ENCODE measurements at places on chromosomes 2 and 18.

DNA sequence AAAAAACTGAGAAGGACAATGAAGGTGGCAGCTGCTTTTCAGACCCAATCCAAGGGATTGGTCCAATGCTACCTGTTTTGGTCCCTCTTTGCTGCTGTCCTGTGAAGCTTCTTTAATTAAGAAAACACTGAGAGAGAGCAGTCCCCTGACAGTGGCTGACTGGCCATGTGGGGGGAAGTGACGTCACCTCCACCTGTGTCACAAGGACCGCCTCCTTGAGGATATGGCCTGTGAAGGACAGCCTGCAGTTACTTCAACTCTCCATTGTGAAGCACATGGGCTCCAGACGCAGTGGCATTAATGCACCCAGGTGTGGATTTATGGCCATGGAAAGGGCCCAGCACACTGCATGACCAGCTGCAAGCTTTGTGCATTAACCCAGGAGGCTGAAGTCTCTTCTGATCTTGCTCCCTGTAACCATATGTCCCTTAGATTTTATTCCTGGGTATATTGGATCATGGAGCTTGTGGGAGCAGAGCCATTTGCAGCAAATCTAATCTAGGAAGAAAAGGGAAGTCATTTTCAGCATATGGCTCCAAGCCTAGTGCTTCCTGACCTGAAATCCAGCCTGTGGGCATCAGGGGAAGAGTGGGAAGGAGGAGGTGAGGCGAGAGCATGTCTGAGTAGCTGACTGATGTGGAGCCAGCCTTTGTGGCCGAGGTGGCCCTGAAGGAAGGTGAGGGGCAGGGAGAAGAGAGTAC lies 32.2 kb downstream of the KIF5C start:
- no peak for DNase-seq

GRCh38 chr2:26850000-26850431 lies 2.1 kb downstream of the DPYSL5 start:
- no peak for DNase-seq

GRCh38 chr2:3480352-3481010 lies 38.9 kb downstream of the ADI1 start:
- DNase-seq = no peak

- DNase-seq = no peak
Observed at GRCh38 chr2:12965540-12966269, 249.0 kb downstream of the TRIB2 start.

GRCh38 chr18:57965246-57965645 lies 78.8 kb upstream of the NEDD4L start:
- no peak for DNase-seq

DNA sequence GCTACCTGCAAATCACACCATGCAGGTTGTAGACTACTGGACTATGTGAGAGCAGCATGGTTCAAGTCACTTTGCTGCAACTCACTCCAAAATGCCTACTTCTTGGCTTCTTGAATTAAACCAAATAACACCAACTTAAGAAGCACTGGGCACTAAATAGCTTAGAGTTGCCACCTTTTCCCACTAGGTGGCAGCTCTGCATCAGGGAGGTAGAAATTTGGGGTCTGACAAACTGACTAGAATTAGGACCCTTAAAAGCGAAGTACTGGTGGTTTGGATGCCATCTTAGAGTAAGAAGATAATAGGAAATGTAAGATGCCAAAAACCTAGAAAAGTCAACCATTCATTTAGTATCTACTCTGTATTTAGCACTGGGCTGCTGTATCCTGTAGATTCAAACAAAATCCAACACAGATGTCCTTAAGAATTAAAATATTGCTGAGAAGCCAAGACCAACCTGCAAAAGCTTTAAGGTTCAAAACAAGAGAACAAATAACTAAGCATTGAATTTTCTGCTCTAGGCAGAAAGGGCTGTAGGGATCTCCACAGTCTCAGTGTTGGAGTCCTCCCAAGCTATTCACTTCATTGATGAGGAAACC lies 65.5 kb downstream of the CCBE1 start:
- no peak for DNase-seq

- DNase-seq = no peak
Observed at GRCh38 chr18:23563377-23564043, 22.8 kb downstream of the NPC1 start.

DNA sequence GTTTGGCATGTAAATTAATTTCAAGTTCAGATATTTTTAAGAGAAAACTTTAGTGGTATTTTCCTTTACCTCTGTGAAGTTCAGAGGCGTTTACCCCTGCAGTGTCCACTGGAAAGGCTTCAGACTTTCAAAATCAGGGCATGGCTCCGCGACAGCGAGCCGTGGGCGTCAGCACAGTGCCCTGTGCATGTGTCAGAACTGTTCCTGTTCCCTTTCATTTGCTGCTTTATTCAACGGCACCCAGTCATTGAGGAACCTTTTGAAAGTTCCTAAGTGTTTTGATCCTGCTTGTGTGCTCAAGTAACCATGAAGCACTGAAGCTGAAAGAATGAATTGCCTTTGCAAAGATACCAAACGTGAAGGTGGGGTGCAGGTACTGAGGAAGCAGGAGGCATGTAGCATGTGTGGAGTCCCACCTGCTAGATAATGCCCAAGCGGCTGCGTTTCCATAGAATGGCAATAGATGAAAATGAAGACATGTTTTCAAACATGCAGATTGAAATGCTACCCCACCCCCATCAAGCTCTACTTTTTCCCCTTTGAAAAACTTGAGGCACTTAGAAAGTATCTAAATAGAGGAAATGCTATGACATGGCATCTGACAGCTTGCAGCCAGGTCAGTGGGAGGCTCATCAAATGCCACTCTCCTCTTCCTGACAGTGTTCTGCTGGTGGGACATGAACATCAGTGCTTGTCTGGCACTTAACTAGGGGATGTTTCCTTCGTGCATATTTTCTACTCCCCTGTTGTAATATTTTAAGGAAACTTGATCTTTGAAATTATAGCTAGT lies 148.6 kb downstream of the ZNF236 start:
- no peak for DNase-seq

DNA sequence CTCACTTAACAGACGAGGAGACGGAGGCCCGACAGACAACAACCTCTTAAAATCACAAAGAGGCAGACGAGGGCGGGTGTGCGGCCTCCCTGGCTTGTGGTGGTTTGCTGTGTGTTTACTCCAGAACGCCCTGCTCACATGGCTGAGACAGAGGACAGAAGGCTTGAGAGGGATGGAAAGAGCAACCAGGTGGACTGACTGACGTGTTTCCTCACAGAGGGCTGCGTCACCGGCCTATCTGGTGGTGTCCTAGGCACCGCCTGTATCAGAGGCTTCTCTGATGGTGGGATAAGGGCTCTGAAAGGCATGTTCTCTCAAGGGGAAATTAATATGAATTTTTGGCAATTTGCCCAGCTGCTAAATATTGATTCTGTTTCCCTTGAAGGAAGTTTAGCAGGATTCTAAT lies 47.0 kb upstream of the RALBP1 start:
- DNase-seq = no peak

DNA sequence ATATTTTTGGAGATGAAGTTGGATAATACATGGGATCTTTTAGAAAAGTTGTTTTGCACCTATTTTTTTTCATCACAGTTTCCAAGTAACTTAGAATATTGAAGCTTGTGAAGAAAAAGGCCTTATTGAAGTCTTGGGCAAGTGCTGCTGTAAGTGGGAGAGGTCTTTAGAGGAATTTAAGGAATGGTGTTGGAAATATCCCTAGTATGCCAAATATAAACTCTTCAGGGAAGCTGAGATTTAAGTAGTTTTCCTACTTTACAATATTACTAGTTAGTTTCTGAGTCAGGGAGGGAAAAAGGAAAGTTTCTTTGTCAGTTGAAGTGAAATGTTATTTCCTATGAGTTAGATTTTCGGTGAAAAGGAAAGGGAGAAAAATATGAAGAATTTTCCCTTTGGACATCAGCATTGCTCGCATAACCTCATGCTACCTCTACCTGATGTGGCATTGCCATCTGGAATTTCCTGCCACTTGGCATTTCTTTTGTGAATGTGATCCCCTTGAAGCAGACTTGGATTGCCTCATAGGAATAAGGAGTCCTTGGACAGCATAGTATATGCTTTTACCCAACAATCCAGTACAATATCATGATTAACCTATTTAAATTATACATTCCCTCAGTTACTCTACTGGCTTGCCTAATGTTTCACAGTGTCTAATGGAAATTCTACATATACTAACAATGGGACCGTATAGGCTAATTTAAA lies 12.1 kb downstream of the PLEKHH2 start:
- no peak for DNase-seq

DNA sequence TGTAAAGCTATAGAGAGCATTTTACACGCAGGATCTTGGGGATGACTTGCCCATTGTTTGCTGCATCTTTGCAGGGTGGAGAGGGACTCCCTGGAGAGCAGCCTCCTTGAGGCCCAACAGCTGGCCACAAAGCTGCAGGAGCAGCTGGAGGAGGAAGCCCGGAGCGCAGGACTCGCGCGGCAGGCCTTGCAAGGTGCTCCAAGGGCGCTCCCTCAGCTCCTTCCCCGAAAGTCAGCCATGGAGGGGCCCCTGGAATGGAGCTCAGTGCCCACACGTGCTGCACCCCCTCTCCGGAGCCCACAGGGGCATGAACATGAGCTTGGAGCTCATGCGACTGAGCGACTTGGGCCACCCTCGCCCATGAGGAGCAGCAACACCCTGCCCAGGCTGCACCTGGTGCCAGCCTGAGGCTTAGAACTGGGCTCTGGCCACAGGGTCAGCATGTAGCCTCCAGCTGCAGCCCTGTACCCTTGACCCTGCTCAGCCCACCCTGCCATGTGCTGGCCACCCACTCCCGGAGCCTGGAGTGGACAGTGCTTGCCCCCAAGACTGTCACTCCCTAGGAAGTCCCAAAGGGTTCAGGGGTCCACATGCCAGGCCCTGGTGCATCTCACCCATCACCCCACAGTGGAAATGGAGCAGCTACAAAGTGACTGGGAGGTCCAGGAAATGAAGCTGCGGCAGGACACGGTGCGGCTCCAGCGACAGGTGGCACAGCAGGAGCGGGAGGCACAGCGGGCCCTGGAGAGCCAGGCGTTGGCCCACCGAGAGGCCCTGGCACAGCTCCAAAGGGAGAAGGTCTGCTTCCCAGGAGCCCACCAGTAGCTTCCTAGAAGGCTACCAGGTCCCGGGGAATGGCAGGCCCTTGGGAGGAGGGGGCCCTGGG lies 43.0 kb downstream of the CROCC2 start:
- DNase-seq = no peak
